ENCODE measurements at places on chromosomes 6 and 20.

DNA sequence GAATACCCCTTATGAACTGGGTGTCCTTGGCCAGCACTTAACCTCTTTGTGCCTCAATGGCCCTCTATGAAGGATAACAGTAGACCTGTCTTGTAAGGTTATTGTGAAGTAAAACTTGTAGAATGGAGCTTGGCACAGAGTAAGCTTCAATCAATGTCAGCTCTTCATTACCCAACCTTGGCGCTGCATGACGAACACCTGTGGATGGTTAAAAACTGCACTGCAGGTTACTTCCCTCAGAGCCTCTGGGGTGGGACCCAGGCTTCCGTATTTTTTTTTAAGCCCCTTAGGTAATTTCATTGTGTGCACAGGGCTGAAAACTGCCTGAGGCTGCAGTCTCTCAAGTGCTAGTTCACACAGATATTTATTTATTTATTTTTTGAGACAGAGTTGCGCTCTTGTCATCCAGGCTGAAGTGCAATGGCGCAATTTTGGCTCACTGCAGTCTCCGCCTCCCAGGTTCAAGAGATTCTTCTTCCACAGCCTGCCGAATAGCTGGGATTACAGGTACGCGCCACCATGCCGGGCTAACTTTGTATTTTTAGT lies 42.8 kb upstream of the SLC23A2 start:
- DNase-seq: no peak

DNA sequence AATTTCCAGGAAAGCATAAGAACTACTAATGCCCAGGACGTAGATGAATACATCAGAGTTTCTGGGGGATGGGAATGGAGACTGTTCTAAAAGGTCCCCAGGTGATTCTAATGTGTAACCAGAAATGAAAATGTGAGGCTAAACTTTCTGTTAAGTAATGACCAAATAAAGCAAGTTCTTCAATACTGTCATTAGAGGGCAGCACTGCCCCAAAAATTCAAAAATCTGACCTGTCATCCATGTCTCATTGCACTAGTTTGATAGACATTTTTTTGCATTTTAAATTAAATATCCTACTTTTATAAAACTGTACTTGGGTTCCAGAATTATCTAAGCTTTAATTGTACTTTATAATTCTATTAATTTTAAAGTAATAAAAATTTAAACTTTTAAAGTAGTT lies 94.9 kb downstream of the RFX6 start:
- DNase-seq: peak; percentile 12

DNA sequence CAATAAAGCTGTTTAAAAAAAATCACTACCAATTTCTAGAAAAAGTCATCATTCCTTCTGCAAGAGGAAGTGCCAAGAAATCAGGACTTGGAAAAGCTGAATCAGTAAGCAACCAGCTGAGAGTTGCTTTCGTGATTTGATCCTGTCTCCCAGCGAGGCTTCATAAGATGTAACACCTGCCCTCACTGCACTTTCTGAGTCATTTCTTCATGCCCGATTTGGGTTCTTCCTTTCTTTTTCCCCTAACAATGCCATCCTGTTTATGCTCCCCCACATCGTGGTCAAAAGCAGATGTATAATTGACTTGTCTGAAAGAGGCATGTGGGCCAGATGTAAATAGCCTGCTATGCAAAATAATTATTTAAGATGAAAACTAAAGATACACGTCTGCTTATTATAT lies 52.1 kb downstream of the RIPOR2 start:
- DNase-seq: no peak

GRCh38 chr6:52285177-52286068 lies 881 bp upstream of the MCM3 start:
- DNase-seq: no peak

DNA sequence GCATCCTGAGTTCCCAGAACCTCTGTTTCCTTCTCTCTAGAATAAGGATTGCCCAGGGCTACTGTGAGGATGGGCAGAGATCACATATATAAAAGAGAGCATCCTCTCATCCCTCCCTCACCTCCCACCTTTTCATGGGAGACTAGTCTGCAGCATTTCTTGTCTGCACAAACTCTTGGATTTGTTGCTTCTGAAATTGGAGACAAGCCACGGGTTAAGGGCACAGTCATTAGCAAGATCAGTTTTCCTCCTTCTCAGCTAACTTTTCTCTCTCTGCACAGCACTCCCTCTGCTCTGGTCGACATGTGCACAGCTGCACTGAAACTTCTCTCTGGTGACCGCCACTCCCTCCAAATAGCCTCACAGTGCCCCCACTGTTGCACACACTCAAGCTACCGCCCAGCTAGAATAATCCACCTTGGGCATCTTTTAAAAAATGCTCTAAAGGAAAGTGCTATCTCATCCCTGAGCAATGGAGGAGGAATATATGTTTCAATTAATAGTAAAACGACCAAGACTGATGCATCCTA lies 50.9 kb upstream of the DUSP22 start:
- no peak for DNase-seq

DNA sequence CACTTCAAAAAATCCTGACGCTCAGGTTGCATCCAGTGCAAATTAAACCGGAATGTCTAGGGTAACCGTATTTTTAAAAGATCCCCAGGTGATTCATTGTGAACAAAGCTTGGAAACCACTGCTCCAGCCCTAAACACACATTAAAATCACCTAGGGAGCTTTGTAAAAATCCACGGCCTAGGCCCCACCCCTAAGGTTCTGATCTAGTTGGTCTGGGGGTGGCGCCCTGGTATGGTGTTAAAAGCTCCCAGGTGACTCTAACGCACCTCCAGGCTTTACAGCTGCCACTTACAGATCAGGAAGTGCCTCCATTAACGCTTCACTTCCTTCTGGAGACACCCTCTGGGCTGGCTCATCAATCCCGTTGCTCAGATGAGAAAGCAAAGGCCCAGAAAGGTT lies 92.2 kb downstream of the GRM4 start:
- DNase-seq: no peak

- no peak for DNase-seq
Observed at GRCh38 chr6:122647765-122648164, 37.6 kb downstream of the PKIB start.

DNA sequence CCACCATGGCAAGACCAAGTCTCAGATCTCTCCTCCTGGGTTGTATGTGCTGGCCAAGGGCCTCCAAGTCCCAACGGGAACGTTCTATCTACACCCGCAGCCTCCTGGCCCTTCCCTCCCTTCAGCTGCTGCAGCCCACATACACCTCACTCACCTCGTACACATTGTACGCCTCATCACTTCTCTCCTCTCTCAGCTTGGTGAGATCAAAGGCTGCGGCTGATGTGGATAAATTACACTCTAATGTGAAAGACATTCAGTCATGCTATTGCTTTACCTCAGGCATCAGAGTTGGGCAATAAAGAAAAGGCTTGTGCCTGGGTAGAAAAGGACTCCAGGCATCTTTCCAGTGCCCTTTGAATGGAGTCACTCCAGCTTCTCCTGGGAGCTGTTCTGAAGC lies 135.3 kb upstream of the FOXQ1 start:
- DNase-seq: no peak

DNA sequence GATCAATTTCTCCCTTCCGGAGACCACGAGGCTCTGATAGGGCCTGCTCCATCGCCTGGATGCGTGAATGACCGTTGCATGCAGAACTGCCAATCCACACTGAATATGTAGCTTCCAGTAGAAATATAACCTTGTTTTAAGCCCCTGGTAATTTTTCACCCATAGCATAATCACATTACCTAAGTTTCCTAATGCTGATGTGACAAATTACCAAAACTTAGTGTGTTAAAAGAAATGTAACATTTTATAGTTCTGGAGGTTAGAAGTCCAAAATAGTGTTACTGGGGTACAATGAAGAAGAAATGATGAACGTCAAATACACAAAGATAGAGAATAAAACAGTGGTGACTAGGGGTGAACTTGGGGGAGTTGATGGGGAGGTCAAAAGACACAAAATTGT lies 22.0 kb upstream of the SIRPD start:
- no peak for DNase-seq

DNA sequence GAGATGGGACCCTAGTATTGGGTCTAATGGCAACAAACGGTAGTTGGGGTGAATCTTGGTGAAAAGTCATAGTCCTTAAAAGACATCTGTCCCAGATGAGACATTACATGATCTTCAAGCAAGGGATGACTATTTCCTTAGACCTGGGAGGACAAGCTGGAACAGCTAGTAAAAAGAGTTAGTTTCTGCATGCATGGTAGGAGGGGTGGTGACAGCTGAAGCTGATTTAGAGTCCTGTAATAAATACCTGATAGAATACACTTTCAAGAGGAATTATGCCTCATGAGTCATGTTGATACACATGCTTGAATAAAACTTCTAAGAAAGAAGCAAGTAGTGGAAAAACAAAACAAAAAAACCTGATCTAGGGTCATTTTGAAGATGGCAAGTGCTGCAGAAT lies 247.4 kb downstream of the CD109 start:
- DNase-seq: no peak

GRCh38 chr6:105793130-105793529 lies 293.0 kb upstream of the PRDM1 start:
- DNase-seq: no peak

- no peak for DNase-seq
Observed at GRCh38 chr20:10739134-10739533, 65.3 kb upstream of the JAG1 start.

DNA sequence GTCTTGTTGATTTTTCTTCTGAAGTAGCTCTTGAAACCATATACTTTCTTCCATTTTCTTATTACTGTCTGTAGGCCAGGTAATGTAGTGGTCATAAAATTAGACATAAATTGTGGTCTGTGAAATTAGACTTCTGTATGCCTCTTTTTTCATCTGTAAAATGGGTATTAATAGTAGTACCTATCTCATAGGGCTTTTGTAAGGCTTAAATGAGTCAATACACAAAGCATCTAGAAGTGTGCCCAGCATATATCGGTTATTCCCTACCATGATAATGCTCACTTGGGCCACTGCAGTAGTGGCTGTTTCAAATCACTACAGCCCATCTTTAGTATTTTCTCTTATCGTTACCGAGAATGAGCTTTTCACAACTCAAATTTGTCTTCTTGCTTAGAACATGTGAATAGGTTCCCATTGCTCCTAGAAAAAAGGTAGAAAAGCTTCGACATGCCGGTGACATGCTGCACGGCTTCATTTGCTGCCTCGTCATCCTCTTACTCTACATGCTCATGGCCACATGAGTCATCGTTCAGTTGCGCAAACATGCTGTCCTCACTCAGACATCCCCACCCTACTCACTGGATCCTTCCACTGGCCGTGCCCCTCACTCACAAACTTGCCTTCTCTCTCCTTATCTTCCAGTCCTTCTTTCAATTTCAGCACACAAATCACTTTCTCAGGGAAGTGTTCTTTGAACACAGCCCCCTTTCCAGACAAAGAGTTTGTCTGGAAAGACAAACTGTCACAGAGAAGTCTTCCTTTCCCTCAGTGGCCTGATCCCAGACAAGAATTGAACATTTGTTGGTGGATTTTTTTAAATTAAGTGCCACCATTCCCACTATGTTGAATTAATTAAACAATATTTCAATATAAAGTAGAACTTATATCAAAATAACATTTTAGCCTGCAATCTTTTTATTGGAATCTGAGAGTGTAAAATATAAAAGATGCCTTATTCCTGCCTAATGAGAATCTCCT lies 32.2 kb upstream of the ERVFRD-1 start:
- DNase-seq: peak; percentile 46

GRCh38 chr20:59729506-59729905 lies 125.2 kb downstream of the PHACTR3 start:
- DNase-seq: no peak

DNA sequence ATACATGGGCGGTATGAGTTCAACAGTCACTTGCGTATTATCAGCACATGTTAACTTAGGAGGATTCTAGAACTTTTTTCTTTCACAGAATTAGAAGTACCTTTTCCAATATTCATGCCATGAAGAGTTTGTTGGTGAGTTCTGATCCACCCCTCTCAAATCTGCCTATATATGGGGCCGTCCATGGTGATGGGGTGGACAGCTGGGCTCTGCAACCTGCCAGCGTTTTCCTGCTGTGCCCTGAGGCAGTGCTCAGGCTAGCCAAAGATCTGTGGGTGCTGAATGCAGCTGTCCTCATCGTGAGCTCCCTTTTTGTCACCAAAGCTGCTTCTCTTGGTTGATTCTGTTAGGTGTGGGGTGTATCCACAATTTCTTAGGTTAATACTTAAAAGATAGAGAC lies 88.7 kb downstream of the THBS2 start:
- no peak for DNase-seq

DNA sequence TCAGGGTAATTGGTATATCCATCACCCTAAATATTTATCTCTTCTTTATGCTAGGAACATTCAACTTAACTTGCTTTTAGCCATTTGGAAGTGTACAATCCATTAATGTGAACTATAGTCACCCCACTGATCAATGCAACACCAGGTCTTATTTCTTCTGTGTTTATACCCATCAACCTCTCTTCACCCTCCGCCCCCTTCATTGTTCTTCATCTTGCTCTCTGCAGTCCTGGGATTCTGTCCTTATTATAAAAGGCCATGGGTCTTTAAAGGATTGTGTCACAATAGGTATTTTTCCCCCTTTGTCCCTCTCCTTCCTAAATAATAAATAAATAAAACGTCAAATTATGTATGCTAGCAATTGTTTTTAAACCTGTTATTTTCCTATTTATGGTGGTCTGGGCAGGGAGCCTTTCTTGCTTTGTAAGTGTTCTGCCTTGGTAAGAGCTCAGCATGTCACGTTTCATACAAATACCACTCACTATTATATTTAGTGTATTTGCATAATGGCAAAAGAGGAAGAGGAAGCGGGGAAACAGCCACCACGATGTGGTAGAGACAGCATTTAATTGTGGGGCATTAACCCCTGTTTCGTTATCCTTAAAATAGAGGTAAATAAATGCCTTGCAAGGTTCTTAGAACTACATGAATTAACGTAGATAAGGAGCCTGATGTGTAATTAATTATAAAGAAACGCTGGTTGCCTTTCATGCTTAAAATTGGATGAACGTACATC lies 1.9 kb downstream of the ABRACL start:
- DNase-seq: no peak

GRCh38 chr6:44113414-44113813 lies 13.8 kb downstream of the MRPL14 start:
- no peak for DNase-seq

DNA sequence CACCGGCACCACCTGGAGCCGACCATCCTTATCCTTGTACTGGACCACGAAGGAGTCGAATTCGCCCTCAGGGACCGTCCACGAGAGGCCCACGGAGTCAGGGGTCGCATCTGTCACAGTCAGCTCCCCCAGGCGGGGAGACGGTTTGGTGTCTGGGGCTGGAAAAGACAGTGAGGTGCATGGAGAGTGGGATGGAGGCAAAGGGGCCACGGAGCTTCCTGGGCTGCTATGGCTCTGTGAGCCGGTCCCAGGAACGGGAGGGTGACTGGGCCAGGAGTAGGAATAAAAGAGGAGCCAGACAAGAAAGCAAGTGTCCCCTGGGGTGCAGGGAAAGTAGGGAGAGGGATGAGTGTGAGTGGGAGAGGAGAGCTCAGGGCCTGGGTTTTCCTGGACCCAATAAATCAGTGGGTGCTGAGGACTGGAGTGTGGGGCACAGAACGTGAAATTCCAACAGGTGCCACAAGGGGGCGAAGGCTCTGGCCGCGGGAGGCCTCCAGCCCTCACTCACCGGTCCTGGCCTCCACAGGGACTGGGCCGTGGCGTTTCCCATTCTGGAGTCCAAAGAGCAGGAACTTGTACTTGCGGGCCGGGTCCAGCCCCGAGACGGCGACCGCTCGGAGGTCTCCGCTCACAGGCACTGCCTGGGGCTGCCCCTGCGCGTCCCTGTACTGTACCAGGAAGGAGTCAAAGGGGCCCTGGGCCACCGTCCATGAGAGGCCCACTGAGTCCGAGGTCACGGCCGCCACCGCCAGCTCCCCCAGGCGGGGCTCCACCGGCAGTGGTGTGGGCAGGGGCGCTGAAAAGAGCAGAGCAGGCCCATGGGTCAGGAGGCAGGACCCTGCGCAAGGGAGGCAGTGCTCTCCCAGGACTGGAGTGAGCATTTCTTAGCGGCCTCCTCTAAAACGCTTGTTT lies 9.9 kb downstream of the CYP21A2 start:
- DNase-seq: peak; percentile 57
